ENCODE measurements at places on chromosomes 3 and 15.

GRCh38 chr3:157785102-157785826, 282.0 kb upstream of the VEPH1 start:
- DNase-seq = no peak

- no peak for DNase-seq
Observed at GRCh38 chr3:155088706-155089345, 8.7 kb downstream of the MME start.

GRCh38 chr3:105812194-105812586, 56.6 kb downstream of the CBLB start:
- no peak for DNase-seq

GRCh38 chr15:87660251-87661129, 596.0 kb downstream of the NTRK3 start:
- no peak for DNase-seq

DNA sequence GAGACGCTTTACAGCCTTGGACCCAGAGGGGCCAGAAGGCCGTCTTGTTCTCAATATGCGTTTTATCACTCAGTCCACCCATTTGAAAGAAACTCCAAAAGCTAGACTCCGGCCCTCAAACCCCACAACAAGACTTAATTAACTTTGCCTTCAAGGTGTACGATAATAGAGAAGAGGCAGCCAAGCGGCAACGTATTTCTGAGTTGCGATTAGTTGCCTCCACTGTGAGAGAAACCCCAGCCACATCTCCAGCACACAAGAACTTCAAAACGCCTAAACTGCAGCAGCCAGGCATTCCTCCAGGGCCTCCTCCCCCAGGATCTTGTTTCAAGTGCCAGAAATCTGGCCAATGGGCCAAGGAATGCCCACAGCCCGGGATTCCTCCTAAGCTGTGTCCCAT, 17.4 kb upstream of the INO80 start:
- no peak for DNase-seq

- no peak for DNase-seq
Observed at GRCh38 chr3:160455846-160456245, 6.3 kb upstream of the TRIM59 start.

GRCh38 chr3:21747966-21748555, 2.9 kb downstream of the ZNF385D start:
- no peak for DNase-seq

DNA sequence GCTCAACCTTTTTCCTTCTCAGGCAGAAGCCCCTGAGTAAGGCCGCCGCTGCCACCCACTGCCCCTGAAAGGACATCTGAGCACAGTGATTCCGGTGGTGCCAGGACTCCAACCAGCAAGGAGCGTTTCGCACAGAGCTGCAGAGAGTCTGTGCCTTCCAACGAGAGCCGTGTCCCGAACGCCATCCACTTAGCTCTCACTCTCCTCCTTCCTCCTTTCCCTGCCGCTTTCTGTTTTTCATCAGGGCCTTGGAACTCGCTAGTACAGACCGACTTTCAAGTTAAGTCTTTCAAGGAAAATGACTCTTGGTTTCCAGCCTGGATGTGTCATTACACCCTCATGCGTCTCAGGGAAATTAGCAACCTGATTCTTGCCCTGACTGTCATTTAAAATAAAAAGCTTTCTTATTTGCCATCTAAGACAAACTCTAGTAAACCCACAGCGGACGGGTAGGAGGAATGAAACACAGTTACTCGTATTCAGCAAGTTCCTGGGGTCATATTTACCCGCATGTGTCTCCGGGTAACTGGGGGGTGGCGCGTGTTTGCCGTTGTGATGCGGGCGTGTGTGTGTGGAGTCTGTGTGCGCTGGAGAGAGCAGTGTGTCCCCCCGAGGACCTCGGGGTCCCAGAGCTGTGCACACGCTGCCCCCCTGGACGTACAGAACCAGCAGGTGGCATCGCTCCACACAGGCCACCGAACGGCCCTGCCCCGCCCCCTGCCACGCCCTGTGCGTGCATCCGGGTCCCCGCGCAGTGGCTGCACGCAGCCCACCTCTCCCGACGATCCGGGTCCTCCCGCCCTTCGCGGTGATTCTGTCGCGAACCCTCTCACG, 30.4 kb upstream of the ALDH1A3 start:
- peak; percentile 64 for DNase-seq

- no peak for DNase-seq
Observed at GRCh38 chr3:184600685-184601377, 39.2 kb downstream of the EPHB3 start.

DNA sequence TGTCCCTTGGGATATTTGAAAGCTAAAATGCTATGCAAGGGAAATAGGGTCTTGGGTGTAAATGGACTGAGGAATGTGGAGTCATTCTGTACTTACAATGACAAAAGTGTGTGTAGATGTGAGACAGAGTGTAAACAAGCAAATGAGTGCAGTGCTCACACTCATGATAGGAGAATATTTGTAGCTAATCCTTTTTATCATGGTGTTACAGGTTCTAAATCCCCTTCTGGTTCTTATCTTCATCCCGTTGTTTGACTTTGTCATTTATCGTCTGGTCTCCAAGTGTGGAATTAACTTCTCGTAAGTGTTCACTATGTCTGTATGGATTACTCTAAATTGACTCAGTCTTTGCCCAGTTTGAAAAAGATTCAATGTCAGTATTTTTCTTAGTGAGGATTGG, 30.5 kb downstream of the SLC15A2 start:
- DNase-seq = no peak

GRCh38 chr3:81339040-81339845, 422.2 kb downstream of the GBE1 start:
- no peak for DNase-seq

- DNase-seq = peak; percentile 18
Observed at GRCh38 chr3:64399205-64399800, 174.0 kb upstream of the PRICKLE2 start.

- DNase-seq = no peak
Observed at GRCh38 chr3:26715431-26715830, 92.9 kb downstream of the LRRC3B start.

DNA sequence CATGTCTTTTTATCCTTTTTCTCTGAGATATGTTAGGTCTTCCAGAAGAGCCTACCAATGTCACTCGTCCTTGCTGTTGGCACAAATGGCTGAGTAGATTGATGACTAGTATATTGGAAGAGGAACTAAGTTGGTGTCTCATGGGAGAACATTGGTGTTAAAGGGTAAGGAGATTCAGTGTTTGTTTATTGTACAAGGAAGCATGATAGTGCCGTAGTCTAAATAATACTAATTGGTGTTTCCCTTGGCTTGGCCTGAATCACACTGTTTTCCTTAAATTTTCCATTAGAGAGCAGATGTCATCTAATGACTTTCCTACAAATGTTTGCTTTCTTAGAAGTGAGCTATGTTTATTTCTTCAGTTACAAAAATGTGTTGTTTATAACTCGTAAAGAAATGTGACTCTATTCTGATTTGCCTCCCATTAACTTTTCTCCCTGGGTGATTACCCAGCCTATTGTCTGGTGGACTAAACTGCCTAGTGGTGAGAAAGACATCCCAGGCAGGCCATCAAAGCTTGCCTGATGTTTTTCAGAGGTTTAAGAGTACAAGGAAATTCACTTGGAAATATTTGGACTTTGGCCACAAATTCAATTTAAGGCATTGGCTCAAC, 28.7 kb downstream of the ADAMTSL3 start:
- no peak for DNase-seq

- no peak for DNase-seq
Observed at GRCh38 chr15:38702178-38702912, 137.7 kb upstream of the RASGRP1 start.

DNA sequence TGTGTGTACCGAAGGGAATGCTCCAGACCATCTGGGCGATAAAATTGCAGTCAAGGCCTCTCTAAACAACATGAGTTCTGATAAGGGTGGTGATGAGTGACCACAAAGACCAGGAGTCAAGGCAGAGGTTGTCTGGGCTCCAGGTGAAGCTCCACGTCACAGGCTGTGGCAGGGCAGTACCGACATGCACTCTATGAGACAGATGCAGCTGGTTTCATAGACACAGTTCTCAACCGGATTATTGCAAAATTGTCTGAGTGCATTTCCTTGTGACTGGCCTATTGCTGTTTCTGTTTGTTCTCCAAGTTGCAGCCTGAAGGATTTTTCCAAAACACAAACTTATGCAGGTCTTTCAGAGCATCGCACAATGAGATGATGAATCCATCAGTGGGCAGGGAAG, 157.5 kb upstream of the HES1 start:
- no peak for DNase-seq

DNA sequence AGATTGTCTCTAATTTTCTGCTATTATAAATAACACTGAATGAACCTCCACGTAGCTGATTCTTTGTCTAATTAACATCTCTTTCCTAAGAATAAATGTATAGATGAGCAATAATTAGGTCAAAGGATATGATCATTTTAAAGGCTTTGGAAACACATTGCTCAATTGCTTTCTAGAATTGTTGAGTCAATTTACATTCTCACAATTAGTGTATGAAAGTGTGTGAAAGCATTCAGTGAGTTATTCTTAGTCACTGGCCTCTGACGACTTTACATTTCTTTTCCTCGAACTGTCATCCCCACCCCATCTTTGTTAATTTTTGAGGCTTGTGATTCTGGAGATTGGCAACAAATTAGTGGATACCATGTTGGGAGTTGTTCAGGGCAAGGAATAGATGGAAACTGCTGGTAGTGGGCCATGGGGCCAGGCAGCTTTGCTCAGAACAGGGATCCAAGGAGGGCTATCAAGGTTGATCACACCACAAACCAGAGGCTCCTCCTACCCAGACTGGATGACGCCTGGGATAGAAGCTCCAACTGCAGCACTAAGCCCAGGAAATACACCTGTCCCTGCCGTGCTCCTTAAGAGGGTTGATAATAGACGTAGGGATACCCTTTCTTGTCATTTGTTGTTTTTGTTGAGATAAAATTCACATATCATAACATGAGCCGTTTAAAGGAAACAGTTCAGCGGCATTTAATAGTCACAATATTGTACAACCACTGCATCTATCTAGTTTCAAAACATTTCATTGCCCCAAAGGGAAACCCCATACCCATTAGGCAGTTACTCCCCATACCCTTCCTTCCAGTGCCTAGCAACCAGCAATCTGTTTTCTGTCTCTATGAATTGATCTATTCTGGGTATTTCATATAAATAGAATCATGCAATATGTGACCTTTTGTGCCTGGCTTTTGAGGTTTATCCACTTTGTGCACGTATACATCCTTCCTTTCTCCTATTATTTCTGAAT, 27.9 kb downstream of the EIF1B start:
- DNase-seq = peak; percentile 23

GRCh38 chr3:150409512-150410310, 1.6 kb downstream of the TSC22D2 start:
- DNase-seq = peak; percentile 79

DNA sequence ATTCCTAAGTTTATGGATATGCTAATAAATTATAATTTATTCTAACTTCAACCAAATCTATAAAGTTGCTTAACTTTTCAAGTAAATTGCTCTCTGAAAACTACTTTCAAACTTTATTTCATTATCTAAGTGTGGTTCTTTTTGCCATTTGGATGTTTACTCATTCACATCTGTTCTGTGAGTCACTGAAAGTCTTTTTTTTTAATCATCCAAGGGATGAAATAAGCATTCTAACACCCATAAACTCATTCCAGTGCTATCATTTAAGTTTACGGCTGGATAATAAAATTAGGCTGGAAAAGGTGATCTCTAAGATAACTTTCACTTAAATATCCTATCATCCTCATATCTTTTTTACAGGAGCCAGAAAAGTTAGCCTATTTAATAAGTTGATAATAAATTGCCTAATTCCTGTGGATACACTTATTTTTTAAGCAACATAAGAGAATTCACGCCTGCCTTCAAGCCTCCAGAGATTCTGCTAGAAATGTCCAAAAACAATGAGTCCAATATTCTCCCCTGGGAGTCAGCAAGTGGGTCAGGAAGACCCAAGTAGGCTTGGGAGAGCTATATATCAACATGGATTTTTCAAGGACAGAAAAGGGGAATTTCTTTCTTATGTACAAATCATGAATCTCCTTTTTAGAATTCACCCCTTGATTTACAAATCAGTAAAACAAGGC, 25.8 kb downstream of the SCG3 start:
- no peak for DNase-seq

- DNase-seq = no peak
Observed at GRCh38 chr3:113264283-113265131, 53.1 kb downstream of the BOC start.

DNA sequence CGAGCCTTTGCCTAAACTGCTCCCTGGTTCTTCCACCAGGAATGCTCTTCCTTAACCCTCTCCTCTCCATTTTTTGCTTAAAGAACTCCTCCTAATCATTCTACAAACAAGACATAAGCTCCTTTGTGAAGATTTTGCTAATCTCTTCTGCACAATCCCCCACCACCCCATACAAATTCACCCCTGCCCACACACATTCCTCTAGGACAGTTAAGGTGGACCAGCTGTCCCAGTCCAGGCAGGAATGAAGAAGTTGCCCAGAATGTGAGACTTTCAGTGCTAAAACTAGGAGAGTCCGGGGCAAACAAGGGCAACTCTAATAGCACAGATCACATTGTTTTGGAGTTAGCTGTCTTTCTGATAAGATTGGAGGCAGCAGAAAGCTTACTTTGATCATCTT, 13.9 kb upstream of the FAM174B start:
- no peak for DNase-seq

DNA sequence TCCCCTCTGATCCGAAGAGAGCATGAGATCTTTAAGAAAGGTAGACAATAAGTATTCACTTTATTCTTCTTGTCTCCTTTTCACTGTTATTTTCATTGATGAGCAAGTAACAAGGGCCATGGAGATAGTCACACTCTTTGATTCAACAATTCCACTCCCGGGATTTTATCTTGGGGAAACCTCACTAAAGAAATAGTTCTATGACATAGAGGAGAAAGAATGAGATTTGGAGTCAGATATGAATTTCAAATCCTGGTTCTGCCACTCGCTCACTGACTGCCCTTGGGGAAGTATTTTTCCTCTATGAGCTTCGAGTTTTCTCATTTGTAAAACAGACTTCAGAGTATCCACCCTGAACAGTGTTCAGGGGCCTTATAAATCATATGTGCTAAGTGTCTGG, 514.6 kb downstream of the NLGN1 start:
- no peak for DNase-seq

- no peak for DNase-seq
Observed at GRCh38 chr15:75651810-75652543, 4.3 kb downstream of the SNX33 start.

DNA sequence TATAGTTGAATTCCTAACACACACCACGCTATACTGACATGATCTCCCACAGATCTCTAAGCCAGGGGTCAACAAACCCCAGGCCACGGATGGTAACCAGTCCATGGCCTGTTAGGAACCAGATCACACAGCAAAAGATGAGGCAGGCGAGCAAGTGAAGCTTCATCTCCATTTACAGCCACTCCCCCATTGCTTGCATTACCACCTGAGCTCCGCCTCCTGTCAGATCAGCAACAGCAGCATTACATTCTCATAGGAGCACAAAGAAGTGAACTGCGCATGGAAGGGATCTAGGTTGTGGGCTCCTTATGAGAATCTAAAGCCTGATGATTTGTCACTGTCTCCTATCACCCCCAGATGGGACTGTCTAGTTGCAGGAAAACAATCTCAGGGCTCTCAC, 2.7 kb downstream of the PDCD7 start:
- DNase-seq = peak; percentile 21

DNA sequence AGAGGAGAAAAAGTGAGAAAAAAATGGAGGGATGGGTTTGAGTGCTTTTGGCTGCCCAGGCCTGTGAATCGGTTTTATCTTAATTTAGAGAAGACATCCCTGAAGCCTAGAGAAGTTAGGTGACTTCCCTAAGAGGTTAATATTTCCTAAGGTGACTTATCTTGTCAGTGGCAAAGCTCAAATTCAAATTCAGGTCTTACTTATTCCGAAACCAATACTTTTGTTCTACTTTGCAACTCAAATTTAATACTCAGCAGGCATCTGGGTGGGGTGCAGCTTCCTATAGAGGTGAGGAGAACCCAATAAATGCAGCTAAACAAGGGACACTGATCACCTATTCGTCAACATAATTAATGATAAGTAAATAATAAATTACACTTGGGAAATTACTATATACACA, 54.9 kb upstream of the MYRIP start:
- DNase-seq = no peak

Measured in activated CD4-positive, alpha-beta T cell treated with anti-CD3 and anti-CD28 coated beads for 48 hours (primary cell).